SW 1271 (cell line): ENCODE measurements at places on chromosomes 2 and 18.

GRCh38 chr2:197258580-197258979 lies 52.0 kb downstream of the ANKRD44 start:
- DNase-seq: no peak

DNA sequence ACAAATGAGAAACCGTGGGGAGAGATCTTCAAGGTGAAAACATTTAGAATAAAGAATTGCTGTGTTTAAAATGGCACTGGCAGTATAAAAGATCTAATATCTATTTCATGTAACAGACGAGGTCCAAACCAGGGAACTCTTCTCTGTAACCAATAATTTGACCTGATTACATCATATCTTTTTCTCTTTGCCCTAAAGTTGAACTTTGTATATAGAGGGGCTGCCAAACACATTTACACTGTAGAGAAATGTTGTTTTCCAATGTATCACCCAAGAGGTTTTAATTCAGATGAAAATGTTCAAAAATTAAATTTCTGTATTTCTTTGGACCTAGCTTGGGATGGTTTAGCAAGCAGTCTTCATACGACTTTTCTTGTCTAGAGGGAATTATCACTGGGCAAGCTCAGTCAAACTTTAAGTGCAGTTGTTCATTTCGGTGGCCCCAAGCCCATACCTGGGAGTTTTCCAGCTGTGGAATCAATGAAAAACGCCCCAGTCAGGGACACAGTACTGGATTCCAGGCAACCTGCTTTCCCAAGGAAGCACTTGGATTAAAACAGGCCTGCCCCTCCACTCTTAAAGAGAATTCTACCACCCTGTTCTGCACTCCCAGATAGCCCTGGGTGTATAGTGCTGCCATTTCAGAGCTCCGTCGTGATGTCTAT lies 208.5 kb upstream of the FN1 start:
- DNase-seq: no peak

DNA sequence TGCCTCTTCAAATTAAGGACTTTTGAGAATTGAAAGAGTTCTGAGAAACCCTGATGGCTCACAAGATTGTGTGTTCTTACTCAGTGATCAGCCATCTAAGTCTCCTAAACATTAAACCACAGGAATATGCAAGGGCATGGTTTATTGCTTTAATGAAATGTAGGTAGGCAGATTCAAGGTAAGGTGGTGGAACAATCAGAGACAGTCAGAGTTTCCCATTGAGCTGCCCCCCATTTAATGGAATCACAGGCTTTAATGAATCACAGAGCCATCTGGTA lies 107.8 kb upstream of the LRATD1 start:
- DNase-seq: no peak

DNA sequence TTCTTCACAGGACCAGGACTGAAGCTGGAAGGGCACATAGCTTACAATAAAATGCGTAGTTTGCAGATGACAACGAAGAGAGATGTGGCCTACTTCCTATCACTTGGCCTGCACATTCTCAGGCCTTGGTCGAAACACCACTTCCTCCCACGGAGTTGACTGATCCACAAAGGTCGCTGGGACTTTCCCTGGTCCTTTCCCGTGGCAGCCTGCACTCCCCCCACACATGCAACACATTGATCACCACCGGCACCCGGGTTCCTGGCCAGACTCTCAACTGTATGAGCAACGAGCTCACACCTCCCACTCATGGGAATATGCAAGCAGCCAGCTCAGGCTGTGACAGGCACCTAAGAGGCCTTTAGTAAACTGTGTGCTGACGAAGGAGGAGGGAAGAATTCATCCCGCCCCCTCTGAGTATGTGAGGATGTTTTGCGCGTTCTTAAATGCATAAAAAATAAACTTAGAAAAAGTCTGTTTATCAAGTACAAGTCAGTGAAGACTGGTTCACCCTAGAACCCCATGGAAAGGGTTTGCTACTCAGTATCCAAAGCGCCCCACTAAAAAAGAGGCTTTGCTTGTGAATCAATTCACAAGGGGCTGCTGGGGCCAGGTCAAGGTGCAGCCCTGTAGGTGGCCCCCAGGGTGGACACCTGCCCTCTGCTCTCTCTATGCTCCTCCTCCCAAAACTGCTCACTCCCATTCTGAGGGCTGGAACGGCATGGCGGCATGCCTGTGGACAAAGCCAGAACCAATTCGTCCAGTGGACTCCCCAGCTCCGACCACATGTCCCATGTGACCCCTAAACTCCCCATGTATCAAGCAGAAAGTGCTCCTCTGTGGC lies 154.3 kb downstream of the EIPR1 start:
- no peak for DNase-seq

GRCh38 chr2:30509716-30510115 lies 62.7 kb downstream of the LCLAT1 start:
- DNase-seq: no peak

DNA sequence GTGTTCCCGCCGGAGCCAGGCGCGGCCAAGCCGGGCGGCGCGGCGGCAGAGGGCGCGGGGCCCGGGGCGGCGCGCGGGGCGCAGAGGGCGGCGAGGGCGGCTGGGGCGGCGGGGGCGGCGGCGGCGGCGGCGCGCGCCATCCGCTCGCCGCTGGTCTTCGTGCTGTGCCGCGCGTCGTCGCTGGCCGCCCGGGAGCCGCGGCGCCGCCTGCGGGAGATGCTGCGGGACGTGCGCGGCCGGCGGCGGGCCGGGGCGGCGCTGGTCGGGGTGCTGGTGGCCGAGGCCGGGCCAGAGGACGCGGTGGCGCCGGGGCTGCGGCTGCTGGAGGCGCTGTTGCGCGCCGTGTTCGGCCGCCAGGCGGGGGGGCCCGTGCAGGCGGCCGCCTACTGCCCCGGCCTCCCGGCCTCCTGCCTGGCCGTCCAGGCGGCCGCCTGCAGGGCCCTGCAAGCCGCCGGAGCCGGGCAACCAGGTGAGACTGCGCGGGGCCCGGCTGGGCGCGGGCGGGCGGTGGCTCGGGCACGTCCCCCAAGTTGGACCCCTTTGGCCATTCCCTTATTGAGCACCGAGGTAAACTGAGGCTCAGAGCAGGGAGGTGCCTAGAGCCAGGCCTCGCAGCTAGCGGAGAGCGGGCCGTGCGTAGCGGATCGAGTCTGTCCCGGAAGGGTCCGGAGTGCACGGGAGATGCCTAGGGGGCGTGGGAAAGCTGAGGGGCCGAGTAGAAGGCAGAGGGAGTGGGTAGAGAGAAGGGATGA lies 584 bp downstream of the C2orf72 start:
- DNase-seq: no peak

DNA sequence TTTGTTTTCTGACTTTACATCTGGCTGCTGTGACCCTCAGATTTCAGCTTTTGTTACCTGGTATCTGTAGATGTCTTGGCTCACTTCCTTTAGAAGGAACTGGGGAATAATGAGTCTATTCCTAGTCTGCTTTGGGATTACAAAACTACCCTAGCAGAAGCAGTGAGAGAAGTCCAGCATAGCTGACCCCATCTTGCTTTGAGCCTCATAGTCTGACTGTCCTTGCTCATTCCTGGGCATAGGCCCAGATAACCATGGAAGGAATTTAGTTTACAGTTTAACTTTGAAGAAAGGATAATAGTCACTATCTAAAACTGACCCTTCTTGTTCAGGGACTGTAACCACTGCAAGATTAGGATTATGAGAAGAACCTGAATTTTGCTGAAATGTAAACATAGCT lies 163.0 kb upstream of the HNMT start:
- DNase-seq: no peak

DNA sequence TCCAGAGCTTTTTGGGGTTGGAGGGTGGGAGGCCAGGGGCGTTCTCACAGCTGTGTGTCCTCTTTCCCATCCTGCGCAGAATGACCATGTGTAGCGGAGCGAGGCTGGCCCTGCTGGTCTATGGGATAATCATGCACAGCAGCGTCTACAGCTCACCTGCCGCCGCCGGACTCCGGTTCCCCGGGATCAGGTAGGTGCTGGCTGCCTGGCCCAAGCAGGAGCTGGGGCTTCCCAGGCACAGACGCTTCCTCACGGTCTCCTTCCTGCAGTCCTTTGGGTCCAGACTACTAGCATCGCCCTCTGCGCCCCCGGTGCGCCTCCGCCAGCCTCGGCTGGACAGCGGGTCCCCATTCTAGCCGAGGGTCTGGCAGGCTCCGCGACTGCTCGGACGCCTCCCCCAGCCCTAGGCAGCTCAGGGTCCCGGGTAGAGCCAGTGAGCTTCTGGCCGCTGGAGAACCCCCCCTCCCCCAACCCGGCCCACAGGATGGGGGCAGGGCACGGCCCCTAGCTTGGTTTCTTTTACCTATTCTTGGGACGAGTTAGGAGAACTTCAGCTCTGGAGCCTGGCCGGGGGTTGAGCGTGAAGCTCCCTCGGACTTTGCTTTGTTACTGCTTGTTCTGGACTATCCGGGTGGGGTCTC lies 756 bp downstream of the ADCYAP1 start:
- no peak for DNase-seq

- no peak for DNase-seq
These were observed 16.6 kb upstream of the RPE start for GRCh38 chr2:209985874-209986273.

DNA sequence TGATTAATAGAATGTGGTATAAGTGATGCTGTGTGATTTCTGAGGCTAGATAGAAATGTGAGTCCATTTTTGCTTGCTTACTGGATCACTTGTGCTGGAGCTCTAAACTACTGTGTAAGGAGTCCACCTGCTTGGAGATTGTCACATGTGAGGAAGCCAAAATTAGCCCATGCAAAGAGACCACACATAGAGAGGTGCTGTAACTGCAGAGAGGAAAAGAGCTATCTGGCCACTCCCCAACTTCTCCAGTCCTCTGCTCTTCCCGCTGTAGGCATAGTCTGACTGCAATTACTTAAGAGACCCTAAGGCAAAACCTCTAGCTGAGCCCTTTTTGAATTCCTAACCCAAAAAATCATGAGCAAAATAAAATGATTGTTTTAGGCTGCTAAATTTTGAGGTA lies 120.6 kb upstream of the FBXO11 start:
- DNase-seq: no peak

GRCh38 chr2:71686781-71687180 lies 233.4 kb downstream of the DYSF start:
- no peak for DNase-seq

GRCh38 chr18:13681701-13682100 lies 44.7 kb downstream of the FAM210A start:
- DNase-seq: no peak

DNA sequence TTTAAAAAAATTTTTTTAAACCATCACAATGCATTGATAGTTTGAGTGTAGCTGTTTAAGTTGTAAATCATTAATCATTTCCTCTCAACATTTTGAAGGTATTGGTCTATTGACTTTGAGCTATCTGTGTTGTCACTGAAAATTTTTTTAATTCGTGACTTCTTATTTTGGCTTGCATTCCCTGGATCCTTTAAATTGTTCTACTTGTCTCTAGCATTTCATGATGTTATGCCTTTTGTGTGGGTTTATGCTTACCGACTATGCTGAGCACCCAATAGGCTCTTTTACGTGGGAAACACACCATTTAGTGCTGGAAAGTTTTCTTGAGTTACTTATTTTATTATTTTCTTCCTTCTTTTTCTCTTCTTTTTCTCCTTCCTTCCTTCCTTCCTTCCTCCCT lies 31.2 kb upstream of the NXPH2 start:
- no peak for DNase-seq

GRCh38 chr2:171626949-171627348 lies 60.3 kb upstream of the DYNC1I2 start:
- DNase-seq: no peak

DNA sequence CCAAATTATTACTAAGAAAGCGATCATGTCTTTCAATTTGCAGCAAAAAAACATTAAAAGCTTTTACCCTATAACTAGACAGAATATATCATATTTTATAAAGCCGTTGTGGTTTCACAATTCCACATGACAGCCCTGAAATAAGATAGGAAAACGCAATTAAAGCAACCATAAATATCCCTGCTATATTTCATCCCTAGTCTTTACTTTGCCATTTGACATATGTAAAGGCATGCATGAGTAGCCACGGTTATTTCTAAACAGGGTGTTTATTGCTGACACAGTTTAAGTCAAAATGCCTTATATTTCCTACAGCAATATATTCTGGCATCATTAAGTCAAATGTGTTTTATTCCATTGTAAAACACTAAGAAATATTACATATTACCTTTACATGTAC lies 239.9 kb downstream of the DSEL start:
- DNase-seq: no peak

GRCh38 chr2:197947219-197947757 lies 142.9 kb downstream of the PLCL1 start:
- no peak for DNase-seq

DNA sequence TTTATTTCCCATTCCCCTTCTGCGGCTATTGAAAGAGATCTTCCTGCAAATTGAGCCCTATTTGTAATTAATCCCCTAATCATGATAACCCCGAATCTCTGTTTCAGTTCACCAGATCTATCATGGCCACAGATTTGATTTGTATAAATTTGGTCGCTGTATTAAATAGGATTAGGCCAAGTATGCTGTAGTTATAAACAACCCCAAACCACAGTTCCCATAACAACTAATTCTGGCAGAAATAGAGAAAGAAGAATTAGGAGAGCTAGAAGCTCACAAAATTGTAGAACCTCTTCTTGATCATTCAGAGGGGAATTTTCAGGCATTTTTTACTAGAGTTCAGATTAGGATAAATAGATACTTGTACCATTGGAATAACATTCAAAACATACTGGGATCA lies 433.7 kb upstream of the TNP1 start:
- DNase-seq: no peak

DNA sequence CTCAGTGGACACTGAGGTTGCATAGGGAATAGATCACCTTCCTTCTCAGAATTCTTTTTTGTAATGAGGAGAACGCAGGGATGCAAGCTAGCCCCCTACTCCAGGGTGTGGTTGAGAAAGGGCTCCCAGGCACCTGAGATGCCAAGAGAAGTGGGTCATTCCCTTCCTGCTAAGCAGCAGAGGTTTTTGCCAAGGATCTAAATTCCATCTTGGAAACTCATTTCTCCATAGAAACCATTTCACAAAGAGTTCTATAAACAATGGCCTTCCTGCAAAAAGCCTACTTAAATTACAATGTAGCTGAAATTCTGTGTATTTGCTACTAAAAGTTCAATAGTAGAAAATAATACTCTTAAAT lies 3.7 kb upstream of the PPP3R1 start:
- no peak for DNase-seq

DNA sequence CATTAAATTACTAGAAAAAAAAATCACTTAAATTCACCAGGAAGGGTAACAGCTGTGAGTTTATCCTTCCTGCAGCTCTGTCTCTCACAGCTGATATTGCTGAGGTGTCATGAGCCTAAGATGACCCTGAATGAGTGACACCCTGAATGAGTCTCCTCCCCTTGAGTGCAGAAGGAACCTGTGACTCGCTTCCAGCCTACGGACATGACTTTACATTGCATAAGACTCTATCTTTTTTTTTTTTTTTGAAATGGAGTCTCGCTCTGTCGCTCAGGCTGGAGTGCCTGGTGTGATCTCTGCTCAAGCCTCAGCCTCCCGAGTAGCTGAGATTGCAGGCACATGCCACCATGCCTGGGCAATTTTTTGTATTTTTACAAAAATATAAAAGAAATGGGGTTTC lies 14.1 kb downstream of the MRO start:
- no peak for DNase-seq

- no peak for DNase-seq
These were observed 57.1 kb downstream of the PDK1 start for GRCh38 chr2:172613040-172613439.
